ENCODE measurements at places on chromosomes 3 and 15. TPM values are rescaled to one million over a fixed set of nuclear protein-coding genes. Genes with fewer than 3 reads are reported as not detected.

The CHRD gene
- not detected for total RNA-seq

The MST1R gene
- total RNA-seq: 0.83 TPM

The ZKSCAN7 gene
- 4.7 TPM for total RNA-seq

The CD200R1 gene
- total RNA-seq: 3.5 TPM

The CLCN2 gene
- total RNA-seq: 6.3 TPM

The EIF3J gene
- 186 TPM for total RNA-seq

The RETNLB gene
- not detected for total RNA-seq

- H3K4me3 ChIP-seq: peak overlapping the region; percentile 5
- no peaks in the 10 kb centered on the region for H3K27me3 ChIP-seq
- peaks cover 59% of the 10 kb centered on the region for H3K4me1 ChIP-seq
- no peak overlapping the region for H3K27ac ChIP-seq
Observed at GRCh38 chr3:151205482-151205881, 2.5 kb upstream of the GPR171 start.

GRCh38 chr3:9503283-9503682, 50.3 kb downstream of the LHFPL4 start:
- H3K4me1 ChIP-seq: peaks cover 10% of the 10 kb centered on the region
- H3K27ac ChIP-seq: no peak overlapping the region
- H3K4me3 ChIP-seq: no peak overlapping the region
- H3K27me3 ChIP-seq: peaks cover 25% of the 10 kb centered on the region
- H3K36me3 ChIP-seq: no peaks in the 10 kb centered on the region
- DNase-seq: peak; percentile 42

- no peak for DNase-seq
- no peak overlapping the region for H3K27ac ChIP-seq
- H3K4me3 ChIP-seq: no peak overlapping the region
- no peaks in the 10 kb centered on the region for H3K27me3 ChIP-seq
- H3K4me1 ChIP-seq: peaks cover 23% of the 10 kb centered on the region
Observed at GRCh38 chr15:100573526-100573925, 28.5 kb downstream of the LINS1 start.

- no peak overlapping the region for H3K4me3 ChIP-seq
- no peaks in the 10 kb centered on the region for H3K4me1 ChIP-seq
- no peak for DNase-seq
- no peak overlapping the region for H3K27ac ChIP-seq
- H3K27me3 ChIP-seq: no peaks in the 10 kb centered on the region
Observed at GRCh38 chr3:105397974-105398373, 31.3 kb downstream of the ALCAM start.

DNA sequence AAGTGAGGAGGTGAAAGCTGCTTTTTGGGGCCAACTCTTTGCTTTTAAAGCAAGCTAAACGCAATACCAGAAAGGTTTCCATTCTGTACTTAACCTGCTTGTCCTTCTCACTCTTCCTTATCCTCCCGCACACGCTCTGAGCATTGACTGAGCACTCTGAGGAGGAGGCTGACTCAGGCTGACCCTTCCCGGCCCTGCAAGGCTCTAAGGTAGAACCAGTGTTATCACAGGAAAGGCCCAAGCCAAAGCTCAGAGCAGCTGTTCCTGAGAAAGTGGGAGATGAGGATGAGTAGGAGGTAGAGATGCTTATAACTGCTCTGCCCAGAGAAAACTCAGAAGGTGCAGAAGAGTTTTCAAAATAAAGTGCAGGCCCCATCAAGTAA, 2.3 kb downstream of the B3GNT5 start:
- H3K4me3 ChIP-seq: no peak overlapping the region
- no peak for DNase-seq
- H3K4me1 ChIP-seq: no peaks in the 10 kb centered on the region

DNA sequence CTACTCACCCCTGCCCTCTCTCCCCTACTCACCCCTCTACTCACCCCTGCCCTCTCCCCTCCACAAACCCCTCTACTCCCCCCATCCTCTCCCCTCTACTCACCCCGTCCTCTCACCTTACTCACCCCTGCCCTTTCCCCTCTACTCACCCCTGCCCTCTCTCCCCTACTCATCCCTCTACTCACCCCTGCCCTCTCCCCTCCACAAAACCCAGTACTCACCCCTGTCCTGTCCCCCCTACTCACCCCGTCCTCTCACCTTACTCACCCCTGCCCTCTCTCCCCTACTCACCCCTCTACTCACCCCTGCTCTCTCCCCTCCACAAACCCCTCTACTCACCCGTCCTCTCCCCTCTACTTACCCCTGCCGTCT, 14.2 kb downstream of the BFSP2 start:
- no peak overlapping the region for H3K4me3 ChIP-seq
- H3K27me3 ChIP-seq: no peaks in the 10 kb centered on the region
- H3K27ac ChIP-seq: no peak overlapping the region
- DNase-seq: no peak
- H3K36me3 ChIP-seq: no peaks in the 10 kb centered on the region
- no peaks in the 10 kb centered on the region for H3K4me1 ChIP-seq

DNA sequence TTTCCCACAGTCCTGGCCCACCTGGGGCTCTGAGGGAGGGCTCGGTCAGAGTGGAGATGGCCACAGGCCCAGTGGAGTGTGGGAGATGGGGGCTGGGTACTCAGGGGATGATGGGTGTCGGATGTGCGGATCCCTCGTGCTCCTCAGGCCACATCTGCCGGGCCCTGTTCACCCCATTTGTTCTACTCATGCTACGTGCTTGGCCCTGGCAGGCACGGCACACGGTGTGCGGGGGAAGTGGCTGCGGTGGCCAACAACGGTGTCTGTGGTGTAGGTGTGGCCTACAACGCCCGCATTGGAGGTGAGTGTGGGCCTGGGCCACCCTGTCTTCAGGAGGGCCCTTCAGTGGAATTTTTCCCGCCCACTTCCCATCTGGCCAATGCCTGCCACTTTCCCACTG, 7.0 kb upstream of the FES start:
- H3K27ac ChIP-seq: no peak overlapping the region
- H3K4me1 ChIP-seq: peaks cover 16% of the 10 kb centered on the region
- H3K36me3 ChIP-seq: peaks cover 16% of the 10 kb centered on the region
- H3K4me3 ChIP-seq: no peak overlapping the region
- DNase-seq: no peak
- H3K27me3 ChIP-seq: no peaks in the 10 kb centered on the region

DNA sequence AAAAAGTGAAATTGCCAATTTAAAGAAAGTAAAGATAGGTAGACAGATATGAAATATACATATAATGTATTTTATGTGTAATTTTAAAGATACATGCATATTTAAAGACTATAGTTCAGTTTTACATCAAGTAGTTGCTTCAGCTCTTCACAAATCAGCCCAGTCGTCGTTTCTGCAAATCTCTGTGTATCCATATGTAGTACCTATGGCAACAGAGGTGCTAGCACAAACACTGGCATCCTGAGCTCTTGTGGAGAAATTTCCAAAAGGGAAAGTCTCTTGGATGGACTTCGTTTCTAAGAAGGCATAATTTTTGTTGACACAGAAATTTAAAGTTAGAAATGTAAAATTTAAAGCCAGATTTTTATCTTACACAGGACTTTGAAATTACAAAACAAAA, 1284.7 kb downstream of the ROBO1 start:
- no peaks in the 10 kb centered on the region for H3K4me1 ChIP-seq
- H3K36me3 ChIP-seq: no peaks in the 10 kb centered on the region
- H3K27me3 ChIP-seq: no peaks in the 10 kb centered on the region
- no peak overlapping the region for H3K27ac ChIP-seq

DNA sequence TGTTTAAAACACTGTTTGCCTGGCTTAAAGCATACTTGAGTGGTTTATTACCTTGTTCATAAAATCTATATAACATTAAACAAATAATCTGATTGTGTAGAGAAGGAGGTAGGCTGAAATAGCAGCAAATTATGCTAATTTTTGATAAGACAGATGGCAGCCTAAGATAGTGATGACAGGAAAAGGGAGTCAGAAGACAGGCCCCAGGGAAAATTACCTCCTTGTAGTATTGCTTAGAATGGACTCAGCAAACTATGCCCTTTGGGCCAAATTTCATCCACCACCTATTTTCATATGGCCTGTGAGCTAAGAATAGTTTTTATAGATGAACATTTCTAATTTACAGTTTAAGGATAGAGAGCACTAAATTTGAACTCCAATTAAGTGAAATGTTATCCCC, 37.8 kb downstream of the CHD2 start:
- peaks cover 25% of the 10 kb centered on the region for H3K4me1 ChIP-seq
- H3K27me3 ChIP-seq: no peaks in the 10 kb centered on the region
- H3K27ac ChIP-seq: no peak overlapping the region
- H3K4me3 ChIP-seq: no peak overlapping the region
- no peak for DNase-seq

DNA sequence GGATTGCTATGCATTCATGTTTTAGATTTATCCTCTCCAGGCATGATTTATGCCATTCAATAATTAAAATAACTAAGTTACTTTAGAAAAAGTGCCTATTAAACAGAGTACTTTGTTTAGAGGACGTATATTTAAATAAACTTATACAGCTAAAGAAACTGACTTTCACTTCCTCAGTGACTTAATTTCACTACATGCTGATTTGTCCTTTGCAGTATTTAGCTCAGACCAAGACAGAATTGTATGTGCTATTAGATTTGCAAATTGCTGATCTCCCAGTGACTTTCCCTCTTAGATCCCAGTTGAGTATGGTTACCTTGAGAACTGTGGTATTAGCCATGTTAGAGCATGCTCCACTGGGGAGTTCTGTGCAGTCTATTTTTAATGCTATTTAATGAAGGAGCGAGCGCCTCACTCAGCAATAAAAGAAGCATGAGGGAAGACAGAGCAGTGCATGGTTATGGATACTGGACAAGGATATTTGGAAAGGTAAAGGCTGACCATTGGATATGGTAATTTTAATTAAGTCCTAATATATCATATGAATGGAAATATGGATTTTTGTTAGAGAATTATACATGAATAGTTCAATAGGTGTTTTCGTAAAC, 2.7 kb downstream of the ARPP21 start:
- no peak overlapping the region for H3K27ac ChIP-seq
- no peaks in the 10 kb centered on the region for H3K36me3 ChIP-seq
- DNase-seq: no peak
- H3K4me1 ChIP-seq: no peaks in the 10 kb centered on the region
- no peak overlapping the region for H3K4me3 ChIP-seq

GRCh38 chr3:31936420-31937060, 44.5 kb downstream of the OSBPL10 start:
- DNase-seq: no peak
- H3K27me3 ChIP-seq: no peaks in the 10 kb centered on the region
- no peak overlapping the region for H3K4me3 ChIP-seq
- no peaks in the 10 kb centered on the region for H3K36me3 ChIP-seq
- H3K27ac ChIP-seq: no peak overlapping the region
- no peaks in the 10 kb centered on the region for H3K4me1 ChIP-seq

DNA sequence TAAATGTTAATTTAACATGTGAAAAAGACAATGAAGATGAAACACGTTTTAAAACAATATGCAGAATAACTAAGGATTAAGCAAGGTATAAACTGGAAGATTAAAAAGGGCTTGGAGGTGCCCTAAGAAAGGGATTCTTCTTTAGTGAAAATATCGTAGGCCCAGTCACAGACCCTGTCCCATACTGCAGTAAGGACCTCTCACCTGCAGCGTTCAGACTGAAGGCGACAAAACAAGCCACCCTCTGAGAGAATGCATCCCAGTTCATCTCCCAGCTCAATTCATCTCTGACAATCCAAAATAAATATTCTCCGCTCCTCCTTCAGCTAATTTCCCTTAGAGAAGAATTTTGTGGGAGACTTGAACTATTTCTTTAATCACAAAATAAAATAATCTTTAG, 102.3 kb upstream of the ARL6 start:
- no peaks in the 10 kb centered on the region for H3K36me3 ChIP-seq
- H3K27me3 ChIP-seq: no peaks in the 10 kb centered on the region
- H3K4me1 ChIP-seq: no peaks in the 10 kb centered on the region
- DNase-seq: no peak
- H3K27ac ChIP-seq: no peak overlapping the region

GRCh38 chr15:89783111-89783860, 7.2 kb downstream of the MESP2 start:
- no peaks in the 10 kb centered on the region for H3K36me3 ChIP-seq
- no peak for DNase-seq
- no peaks in the 10 kb centered on the region for H3K4me1 ChIP-seq
- peaks cover 8% of the 10 kb centered on the region for H3K27me3 ChIP-seq
- H3K27ac ChIP-seq: peak overlapping the region; percentile 33
- H3K4me3 ChIP-seq: no peak overlapping the region

DNA sequence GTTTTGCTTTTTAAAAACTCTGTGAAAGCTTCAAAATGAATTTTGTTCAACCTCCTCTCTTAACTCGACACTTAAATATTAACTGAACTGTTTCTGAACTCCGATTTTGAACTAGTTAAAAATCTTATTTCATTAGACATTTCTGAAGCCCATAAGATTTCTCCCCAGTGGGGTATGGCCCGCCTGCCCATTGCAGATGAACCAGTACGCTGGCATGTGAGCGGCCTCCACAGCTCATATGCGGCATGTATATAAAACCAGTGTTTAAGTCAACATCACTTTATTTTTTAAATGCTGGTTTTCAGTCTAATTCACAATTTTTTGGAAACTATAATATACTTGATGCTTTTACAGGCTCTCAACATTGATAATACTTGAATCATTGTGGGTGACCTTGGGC, 50.2 kb downstream of the CPN2 start:
- H3K4me1 ChIP-seq: peaks cover 19% of the 10 kb centered on the region
- H3K4me3 ChIP-seq: no peak overlapping the region
- no peak overlapping the region for H3K27ac ChIP-seq
- no peaks in the 10 kb centered on the region for H3K36me3 ChIP-seq
- H3K27me3 ChIP-seq: no peaks in the 10 kb centered on the region

- H3K27me3 ChIP-seq: no peaks in the 10 kb centered on the region
- no peaks in the 10 kb centered on the region for H3K36me3 ChIP-seq
- no peak overlapping the region for H3K27ac ChIP-seq
- H3K4me1 ChIP-seq: no peaks in the 10 kb centered on the region
Observed at GRCh38 chr15:73723191-73723590, 30.0 kb downstream of the INSYN1 start.

GRCh38 chr15:77503764-77504163, 83.1 kb downstream of the HMG20A start:
- H3K27ac ChIP-seq: no peak overlapping the region
- no peak overlapping the region for H3K4me3 ChIP-seq
- no peak for DNase-seq
- no peaks in the 10 kb centered on the region for H3K4me1 ChIP-seq
- H3K27me3 ChIP-seq: no peaks in the 10 kb centered on the region

- peak overlapping the region; percentile 87 for H3K27ac ChIP-seq
- H3K27me3 ChIP-seq: no peaks in the 10 kb centered on the region
- no peaks in the 10 kb centered on the region for H3K36me3 ChIP-seq
- peak; percentile 36 for DNase-seq
- peak overlapping the region; percentile 90 for H3K4me3 ChIP-seq
- H3K4me1 ChIP-seq: peaks cover 41% of the 10 kb centered on the region
Observed at GRCh38 chr3:100400419-100400779, 490 bp downstream of the TOMM70 start.

DNA sequence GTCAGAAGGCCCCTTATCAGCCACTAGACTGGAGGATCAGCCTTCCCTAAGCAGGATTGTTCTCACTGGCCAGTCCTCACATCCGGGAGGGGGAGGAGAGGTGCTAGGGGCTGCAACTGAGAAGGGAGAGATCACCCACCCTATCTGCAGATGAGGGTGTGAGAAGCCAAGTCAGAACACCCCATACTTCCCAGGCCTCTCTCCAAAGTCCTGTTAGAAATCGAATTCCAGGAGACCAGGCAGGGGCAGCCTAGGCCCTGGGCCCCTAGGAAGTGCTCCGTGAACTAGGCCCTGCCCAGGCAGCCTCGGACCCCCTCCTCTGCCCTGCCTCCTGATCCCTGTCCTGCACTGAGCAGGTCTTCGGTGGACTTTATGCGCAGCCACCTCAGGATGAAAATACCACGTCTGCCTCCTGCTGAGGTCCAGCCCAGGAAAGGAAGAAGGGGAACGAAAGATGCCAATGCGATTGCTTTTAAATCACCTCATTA, 933 bp downstream of the DZIP1L start:
- H3K27ac ChIP-seq: no peak overlapping the region
- peaks cover 5% of the 10 kb centered on the region for H3K27me3 ChIP-seq
- no peak overlapping the region for H3K4me3 ChIP-seq
- H3K4me1 ChIP-seq: no peaks in the 10 kb centered on the region

All from CD8-positive, alpha-beta memory T cell (primary cell).